ENCODE measurements at places on chromosomes 13 and 19. TPM values are rescaled to one million over a fixed set of nuclear protein-coding genes. Genes with fewer than 3 reads are reported as not detected.

GRCh38 chr13:83327091-83327490 is 555.2 kb downstream of the SLITRK1 start:
- DNase-seq: no peak

Gene FFAR3
- total RNA-seq: not detected

GRCh38 chr19:18135712-18136584 is 17.0 kb upstream of the PIK3R2 start:
- no peak for DNase-seq

Gene ZNF418
- total RNA-seq: 6.6 TPM

Gene TTC9B
- not detected for total RNA-seq

Gene ZNF726
- total RNA-seq: 2.0 TPM

- DNase-seq: no peak
Measured at GRCh38 chr13:59893266-59893665, 270.5 kb downstream of the DIAPH3 start.

Gene CATSPERD
- total RNA-seq: not detected

All from pulmonary artery endothelial cell (primary cell).